ENCODE measurements at places on chromosomes 16 and 17.

DNA sequence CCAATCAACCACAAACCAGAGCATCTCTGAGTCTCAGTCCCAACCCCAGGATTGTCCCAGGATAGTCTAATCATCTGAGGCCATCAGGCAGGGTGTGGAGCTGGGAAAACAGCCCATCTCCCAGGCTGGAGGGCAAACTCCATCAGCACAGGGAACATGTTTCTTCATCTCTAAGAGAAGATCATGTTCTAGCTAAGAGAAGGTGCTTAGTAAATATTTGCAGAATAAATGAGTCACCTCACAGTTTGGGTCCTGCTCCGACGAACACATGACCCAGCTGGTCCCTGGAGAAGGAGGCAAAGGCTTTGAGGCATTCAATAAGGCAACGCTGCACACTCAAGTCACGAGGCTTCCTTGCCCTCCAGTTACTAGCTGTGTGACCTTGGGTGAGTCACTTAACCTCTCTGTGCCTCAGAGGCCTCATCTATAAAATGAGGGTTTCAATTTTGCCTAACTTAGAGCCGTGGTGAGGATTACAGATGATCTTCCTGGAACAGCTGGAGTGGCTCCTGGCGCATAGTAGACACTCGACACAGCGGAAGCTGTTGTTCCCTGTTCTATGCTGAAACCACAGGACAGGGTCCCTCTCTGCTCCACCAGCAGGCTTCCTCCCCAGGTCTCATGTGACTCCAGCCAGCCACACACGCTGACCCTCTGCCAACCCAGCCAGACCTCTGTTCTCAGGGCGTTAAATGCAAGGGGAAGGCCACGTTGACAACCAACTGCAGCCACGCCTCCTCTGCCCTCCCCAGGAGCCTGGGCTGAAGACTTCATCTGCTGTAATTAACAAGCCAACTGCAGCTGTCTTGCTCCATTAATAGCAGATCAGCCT is 10.3 kb upstream of the RPL38 start:
- ATAC-seq: peak; percentile 77

DNA sequence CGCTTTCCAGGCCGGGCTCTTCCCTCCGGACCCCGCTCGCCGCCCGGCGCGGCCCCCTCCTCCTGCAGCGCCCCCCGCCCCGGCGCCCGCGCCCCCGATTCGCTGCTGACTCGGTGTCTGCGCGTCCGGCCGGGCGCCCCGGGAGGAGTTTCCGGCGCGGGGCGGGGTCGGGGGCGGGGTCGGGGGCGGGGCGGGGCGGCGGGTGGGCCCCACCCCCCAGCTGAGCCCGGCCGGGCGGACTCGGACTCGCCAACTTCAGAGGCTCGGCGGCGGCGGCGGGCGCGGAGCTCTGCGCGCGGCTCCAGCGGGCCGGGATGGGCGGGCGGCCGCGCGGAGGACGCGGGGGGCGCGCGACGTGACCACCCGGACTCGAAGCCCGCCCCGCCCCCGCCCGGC is at the start of gene METRNL:
TSS of gene METRNL (plus strand) at position 258 of the 396 bp plus-strand sequence. CDS start 207 bp downstream, outside the sequence.
- peak; percentile 67 for ATAC-seq

DNA sequence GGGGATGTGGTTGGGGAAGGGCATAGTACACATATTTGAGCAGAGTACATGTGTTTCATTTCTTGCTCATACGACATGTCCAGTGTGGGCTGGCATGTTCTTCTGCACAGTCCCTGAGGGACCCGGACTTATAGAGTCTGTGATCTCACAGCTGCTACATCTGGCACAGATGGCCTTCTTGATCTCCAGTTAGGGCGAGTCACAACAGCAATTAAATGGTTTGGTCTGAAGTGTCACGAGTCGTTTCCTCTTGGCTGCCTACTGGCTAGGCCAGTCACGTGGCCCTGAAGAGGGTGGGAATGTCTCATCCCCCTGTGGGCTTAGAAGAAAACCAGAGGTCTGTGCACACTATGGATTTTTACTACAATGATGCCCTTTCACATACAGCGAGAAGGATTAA is 443.6 kb downstream of the WWOX start:
- no peak for ATAC-seq

- ATAC-seq: peak; percentile 89
Observed at GRCh38 chr16:84062734-84063640, 20.4 kb upstream of the SLC38A8 start.

GRCh38 chr16:31109622-31110021 is 1.4 kb downstream of the BCKDK start:
- no peak for ATAC-seq

DNA sequence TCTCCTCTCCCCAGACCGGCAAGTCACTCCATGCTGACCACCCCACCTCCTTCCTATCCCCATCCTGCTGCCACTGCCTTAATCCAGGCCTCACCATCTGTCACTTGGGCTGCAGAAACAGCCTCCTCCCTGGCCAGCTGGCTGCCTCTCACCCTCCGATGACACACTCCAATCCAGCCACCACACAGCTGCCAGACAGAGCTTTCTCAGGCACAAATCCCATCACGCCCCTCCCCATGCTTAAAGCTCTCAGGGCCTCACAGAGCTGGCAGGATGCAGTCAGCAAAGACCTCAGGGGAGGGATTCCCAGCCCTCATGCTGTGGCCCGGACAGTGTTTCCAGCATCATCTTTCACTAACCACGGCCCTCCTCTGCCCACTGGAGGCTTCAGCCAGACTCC is 13.7 kb downstream of the CAMKK1 start:
- peak; percentile 66 for ATAC-seq

DNA sequence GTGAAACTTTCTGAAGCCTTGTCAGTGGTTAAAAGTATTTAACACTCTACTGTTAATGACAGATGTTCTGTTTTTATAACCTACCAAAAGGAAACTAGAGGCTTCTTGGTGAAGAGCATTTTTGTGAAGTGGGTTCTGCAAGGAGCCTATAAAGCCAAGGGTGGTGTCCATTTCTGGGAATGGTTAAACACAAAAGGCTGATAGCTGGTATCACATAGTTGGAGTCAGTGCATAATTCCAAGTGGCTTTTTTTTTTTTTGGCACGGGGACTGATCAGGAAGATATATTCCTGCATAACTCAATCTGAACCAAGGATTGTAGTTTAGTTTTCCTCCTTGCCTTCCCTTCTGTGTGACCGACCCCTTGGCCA is 27.6 kb upstream of the KPNB1 start:
- ATAC-seq: no peak

DNA sequence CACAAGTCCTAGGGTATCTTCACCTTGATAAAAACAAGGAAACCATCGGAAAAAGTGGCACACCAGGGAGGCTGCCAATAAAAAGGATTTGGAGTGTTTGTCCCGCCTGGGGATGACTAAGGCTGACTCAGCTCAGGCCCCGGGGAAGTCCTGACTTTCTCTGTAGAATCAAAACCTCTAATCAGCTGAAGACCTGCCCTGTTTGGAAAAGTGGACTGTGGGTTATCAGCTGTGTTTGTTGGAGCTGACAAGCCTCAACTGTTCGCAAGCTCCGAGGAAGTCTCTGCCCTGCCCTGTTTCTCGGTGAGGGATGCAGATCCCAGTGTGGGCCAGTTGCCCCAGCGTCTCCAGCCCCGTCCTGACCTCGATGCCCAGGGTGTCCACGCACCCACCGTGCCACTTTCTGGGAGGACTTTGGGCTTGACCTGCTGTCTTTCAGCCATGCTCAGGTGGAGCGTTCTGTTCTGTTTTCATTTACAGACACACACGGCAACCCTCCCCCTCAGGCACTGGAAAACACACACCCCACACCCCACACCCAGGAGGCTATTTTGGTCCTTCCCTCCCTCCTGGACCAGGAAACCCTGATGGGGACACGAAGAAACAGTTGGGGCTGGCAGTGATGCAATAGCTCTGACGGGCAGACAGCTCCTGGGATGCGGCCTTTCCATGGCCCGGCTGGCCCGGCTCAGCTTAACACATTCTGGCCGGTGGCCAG is 27.6 kb upstream of the PITPNA start:
- ATAC-seq: peak; percentile 73

DNA sequence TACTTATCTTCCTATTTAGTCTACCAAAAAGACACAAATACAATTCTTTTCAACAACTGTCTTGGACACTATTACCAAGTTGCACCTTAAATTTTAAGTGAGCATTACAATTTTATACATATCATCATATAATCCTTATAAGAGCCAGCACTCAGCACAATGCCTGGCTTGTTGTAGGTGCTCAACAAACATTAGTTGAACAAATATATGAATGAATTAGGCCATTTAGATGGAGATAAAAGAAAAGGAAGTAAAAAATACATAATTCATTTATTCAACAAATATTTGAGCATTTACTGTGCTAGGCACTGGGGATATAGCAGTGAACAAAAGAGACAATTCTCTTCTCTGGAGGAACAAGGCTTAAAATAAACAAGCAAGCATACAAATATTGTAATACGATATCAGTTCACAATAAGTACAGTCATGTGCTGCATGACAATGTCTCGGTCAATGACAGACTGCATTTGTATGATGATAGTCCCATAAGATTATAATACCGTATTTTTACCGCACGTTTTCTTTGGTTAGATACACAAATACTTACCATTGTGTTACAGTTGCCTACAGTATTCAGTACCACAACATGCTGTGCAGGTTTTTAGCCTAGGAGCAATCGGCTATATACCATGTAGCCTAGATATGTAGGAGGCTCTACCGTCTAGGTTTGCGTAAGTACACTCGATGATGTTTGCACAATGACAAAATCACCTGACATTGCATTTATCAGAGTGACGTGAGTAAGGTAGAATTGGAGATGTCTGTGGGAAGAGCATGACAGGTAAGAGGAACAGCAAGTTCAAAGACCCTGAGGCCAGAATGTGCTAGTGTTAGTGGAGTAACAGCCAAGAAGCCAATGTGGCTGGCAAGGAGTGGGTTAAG is 86.4 kb upstream of the HS3ST2 start:
- no peak for ATAC-seq

GRCh38 chr17:41534899-41535546 is 6.9 kb upstream of the KRT19 start:
- no peak for ATAC-seq

GRCh38 chr16:89561884-89562599 is 1.6 kb downstream of the RPL13 start:
- ATAC-seq: no peak

DNA sequence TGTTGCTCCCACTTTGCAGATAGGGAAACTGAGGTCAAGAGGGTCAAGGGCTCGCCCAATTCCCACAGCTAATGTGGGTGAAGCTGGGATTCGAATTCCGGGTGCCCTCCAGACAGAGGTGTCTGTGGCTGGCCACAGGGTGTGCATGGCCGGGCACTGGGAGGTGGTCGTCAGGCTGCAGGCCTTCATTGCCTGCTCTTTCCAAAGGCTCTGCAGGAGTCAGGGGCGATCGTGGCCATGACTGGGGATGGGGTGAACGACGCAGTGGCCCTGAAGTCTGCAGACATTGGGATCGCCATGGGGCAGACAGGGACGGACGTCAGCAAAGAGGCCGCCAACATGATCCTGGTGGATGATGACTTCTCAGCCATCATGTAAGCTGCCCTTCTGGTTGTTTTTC is 49.8 kb downstream of the MEAK7 start:
- ATAC-seq: no peak

GRCh38 chr17:1639549-1640180 is 5.9 kb downstream of the SCARF1 start:
- no peak for ATAC-seq

- no peak for ATAC-seq
Observed at GRCh38 chr16:64996641-64997040, 125.2 kb downstream of the CDH11 start.

DNA sequence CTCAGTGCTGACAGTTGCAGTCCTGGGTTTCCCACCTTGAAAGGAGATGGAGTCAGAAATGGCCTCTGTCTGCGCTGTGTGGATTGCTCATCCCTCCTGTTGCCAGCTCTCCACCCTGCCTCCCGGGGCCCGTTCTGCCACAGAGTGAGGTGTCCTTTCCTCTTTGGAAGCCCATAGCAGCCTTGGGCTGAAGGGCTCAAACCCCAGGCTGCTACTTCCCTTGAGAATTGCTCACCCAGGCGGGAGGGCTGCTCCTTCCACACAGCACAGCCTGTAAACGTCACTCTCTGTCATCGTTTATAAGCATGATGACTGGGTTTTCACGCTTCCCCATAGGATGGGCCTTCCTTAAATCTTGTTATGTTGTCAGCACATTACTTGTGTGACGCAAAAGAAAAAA is 62.7 kb downstream of the FOXK2 start:
- no peak for ATAC-seq

DNA sequence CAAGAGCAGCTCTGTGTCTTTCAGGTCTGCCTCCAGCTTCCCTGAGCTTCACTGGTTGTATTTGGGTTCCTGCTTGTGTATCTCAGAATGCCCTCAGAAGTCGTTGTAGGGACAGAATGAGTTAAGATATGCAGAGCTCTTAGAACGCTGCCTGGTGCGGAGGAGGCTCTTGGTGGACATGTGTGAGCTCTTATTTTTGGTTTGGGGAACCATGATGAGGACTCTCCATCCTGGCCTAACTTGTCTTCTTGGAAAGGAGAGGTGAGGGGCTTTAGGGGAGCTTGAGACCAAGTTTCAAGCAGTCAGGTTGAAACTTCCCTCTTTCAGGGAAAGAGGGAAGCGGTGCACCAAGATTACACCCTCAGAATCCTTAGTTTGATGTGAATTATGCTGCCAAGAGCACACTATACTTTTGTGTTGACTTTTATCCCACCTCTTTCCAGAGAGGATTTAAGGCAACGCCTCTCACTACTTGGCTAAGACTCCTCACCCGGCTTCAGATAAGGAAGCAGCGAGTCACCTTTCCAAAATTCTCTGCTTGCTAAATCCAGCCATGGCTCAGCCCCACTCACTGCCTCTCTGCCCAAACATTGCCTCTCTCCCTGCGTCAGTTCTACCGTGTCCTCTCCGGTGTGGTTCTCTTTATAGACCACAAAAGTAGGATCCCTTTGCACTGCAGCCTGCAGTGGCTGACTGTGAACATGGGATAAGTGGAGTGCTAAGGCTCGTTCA is 12.7 kb downstream of the CDK5RAP3 start:
- no peak for ATAC-seq

GRCh38 chr16:27107185-27107592 is 40.5 kb downstream of the C16orf82 start:
- ATAC-seq: no peak

DNA sequence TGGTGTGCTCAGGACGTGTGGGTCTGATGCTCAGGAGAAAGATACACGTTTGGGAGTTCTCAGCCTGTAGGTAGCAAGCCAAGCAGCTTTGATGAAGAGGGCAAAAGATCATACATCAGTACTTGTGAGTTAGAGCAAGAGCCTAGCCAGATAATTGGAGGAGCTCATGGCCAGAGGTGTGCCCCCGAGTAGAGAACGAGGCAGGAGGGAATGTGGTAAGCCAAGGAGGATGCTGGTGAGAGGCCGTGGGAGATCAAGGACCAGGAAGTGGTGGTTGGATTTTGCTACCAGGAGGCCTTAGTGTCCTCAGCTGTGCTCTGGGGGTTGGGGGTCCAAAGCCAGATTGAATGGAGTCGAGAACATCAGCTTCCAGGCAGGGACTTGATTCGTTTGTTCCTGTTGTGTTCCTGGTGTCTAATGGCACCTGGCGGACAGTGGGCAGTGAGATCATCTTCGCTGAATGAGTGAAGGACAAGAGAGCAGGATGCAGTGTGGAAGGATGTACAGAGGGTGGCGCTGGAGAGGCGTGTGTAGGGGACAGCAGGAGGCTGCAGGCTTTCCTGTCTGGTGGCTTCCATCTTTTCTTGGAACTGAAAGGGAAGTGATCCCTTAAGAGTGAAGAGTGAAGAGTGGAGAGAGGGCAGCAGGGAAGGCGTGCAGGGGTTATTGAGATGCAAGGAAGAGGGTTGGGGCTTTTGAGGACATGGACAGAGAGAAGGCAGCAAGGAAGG is 11.6 kb downstream of the FBXL19 start:
- peak; percentile 56 for ATAC-seq

Measured in gastroesophageal sphincter (tissue), 4 donors.